ENCODE measurements at places on chromosomes 4 and X.

GRCh38 chr4:139241086-139241783, 38.8 kb downstream of the MGARP start:
- no peak for DNase-seq

- peak; percentile 0 for DNase-seq
Measured at GRCh38 chr4:127781300-127782024, 660 bp upstream of the HSPA4L start.

GRCh38 chr4:83618431-83618830, 82.5 kb downstream of the GPAT3 start:
- DNase-seq: no peak

GRCh38 chr4:117447925-117448324, 362.5 kb upstream of the TRAM1L1 start:
- no peak for DNase-seq

GRCh38 chr4:87118826-87119225, 101.6 kb downstream of the KLHL8 start:
- DNase-seq: no peak
